ENCODE measurements at places on chromosomes 5 and 9.
A peak's percentile ranks its signal among the peaks of the same experiment; 100 is the strongest.

GRCh38 chr9:70402213-70402612 is 12.2 kb downstream of the KLF9 start:
- DNase-seq: no peak

- DNase-seq: no peak
These were observed 1646.6 kb downstream of the MAT2B start for GRCh38 chr5:165152058-165152457.

GRCh38 chr9:109274884-109275730 is 45.8 kb downstream of the EPB41L4B start:
- DNase-seq: no peak

DNA sequence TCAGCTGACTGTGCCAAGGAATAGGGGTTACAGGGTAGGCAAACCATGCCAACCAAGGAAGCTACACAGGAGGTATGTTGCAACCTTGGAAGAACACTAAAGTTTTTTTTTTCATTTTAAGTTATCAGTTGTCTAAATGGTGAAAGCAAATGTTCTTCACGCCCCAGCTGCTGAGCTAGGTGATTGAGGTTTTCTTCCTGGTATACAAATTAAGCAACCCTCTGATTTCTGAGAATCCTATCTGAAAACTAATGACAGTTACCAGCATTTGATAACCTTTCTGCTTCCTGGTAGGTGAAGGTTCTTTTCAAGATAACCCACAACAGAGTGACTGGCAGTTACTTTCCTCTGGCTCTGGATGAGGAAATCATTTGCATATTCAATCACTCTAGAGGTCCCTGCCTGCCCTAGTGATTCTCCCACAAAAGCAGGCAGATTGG is 194.9 kb downstream of the ATP10B start:
- DNase-seq: no peak

GRCh38 chr9:27528076-27528885 is 1.3 kb downstream of the MOB3B start:
- DNase-seq: peak; percentile 93

DNA sequence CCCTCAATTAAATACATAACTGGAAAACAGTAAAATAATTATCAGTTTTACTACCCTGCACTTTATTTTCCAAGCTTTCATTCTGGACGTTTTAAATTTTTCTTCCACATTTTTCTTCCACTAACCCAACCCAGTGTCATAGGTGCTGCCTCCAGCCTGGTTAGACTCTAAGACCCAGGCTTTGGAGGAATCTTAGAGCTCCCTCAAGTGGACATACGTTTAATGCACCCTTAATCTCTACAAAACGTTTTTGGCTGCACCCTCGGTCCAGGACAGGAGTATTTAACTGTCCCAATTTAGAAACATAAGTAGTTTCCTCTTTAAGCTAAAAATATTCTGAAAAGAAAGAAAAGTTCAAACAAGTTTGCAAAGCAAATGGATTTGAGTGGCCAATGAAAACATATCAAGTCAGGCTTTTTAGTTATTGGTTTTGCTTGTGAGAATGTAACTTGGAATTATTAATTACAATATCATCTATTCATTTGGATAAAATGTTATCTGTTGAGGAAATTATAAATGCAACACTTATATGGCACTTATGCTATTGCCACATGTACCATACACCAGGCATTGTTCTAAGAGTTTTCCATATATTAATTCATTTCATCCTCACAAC is 38.9 kb downstream of the CDH6 start:
- peak; percentile 89 for DNase-seq

DNA sequence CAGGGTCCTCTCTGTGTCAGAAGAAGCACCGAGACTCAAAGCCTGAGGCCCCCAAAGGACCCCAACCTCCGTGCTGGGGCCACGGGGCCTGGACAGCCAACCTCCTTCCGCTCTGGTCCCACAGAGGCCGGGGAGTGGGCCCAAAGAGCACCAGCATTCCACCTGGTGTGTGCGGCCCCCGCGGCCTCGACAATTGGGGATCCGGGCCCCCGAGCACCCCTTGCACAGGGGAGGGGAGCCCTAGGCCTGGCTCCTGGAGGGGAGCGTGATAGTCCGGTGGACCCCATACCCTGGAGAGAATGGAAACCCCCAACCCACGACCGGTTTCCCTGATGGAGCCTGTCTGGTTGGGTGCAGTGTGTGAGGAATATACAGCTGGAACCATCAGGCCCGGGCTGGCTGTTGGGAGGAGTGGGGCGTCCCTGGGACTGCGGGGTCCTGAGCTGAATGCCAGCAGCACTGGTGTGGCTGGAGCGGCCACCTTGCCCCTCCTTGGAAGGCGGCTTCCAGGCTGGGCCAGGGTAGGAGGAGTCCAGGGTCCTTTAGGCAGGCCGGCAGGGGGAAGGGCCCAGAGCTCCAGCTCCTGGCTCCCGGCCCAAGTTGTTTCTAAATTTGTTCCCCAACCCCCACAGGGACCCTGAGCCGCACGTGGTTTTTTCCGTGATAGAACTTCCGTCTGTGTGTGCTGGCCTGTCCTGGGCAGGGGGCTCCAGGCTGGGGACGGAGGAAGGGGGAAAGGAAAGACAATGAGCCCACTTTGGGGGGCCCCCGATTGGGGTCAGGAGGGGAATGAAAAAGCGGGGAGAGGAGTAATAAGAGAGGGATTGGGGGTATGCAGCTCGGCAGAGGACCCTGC is 825 bp upstream of the TOR4A start:
- peak; percentile 79 for DNase-seq
